ENCODE measurements at places on chromosomes 11 and 22.

DNA sequence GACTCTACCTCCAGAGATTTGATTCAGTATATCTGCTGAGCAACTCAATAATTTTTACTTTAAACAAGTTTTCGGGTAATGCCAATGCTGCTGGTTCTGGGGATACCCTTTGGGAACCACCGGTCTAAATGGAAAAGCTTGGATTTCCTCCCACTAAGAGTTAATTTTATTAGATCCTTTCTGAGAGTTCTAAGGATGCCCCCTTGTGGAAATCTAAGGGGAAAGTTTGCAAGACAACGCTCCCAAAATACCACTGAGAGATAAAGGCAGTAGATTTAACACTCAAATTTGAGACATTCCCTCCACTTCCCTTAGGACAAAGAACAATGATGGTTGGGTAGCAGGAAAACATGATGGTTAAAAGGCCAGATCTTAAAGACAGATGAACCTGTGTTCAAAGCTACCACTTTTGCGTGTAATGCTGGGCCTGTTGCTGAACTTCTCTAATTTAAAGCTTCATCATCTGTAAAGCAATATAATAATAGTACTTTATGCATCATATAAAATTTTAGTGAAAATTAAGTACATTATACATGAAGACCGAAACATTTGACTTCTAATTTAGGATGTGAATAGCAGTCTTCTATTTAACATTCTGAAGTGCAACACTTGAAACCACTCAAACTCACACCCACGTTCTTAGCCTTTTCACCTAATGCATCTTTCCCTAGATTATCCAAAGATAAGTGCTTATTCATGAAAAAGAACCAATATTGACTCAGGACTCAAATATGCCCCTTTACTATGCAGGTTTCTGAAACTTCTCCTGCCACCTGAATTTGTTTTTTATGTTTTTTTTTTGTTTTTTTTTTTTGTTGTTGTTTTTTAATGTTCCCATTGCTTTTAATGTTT lies 110.1 kb upstream of the LUZP2 start:
- peak; percentile 7 for DNase-seq

GRCh38 chr11:89184021-89184420 lies 6.3 kb downstream of the TYR start:
- DNase-seq = no peak

DNA sequence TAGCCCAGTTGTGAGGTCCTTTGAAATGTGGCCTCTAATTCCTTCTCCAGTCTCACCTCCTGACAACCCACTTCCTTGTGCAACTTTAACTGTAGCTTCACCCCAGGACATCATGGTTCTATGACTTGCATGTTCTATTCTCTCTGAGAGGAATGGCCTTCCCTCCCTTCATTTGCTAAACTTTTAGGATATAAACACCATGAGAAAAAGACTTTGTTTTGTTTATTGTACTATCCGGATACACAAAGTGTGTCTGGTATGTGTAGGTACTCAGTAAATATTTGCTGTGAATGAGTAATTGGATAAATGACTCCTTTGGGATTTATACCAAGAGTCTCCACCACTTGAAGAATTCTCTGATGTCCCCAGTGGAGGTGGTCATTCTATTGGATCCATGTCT lies 547.6 kb downstream of the INSC start:
- DNase-seq = no peak

DNA sequence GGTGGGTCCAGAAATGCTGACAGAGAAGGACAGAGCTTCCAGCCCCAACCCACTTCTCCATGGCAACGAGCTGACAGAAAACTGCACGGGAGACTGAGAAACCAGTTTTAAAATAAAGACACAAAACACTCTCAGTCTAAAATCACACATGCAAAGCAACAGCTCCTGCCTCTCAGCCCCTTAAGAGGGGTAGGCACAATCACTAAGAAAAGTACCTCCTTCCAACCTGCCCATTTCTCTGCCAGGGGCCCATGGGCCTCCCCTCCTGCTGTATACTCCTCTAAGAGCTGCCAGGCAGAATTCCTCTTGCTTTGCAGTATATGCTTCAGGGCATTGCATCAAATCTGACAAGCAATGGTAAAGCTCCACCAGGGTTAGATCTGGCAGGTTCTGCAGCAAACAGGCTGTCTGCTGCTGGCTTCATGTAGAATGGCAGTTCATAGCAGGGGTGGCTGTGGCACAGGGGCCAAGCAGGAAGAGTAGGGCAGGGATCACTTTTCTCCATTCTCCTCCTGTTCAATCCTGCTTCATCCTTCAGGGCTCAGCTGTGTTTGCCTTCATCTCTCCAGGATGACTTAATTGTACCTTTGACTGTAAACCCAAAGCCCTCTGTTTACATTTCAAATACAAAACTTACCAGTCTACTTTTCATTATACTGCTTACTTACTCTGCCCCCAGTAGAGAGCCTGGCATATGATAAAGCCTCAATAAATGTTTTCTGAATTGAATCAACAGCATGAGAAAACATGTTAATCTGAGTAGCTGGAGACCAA lies 77.7 kb downstream of the KCNC1 start:
- DNase-seq = no peak

- no peak for DNase-seq
Measured at GRCh38 chr22:46512039-46512370, 25.4 kb downstream of the CELSR1 start.

DNA sequence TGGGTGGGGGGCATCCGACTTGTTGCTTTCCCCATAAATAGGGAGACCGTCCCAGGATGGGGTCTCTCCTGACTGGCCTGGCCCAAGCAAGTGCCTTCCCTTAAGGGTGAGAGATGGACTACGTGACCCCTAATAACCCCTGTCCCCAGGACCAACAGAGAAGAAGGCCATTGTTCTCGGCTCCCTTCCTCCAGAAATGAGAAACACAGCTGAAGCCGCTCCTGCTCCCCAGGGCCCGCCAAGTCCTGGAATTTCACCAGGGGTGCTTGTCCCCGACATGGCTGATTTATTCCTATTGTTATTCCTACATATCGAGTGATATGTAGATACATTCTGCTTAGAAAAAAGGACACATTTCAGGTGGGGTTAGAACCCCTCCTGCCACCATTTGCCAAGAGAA lies 100.8 kb downstream of the TP53I11 start:
- DNase-seq = no peak

DNA sequence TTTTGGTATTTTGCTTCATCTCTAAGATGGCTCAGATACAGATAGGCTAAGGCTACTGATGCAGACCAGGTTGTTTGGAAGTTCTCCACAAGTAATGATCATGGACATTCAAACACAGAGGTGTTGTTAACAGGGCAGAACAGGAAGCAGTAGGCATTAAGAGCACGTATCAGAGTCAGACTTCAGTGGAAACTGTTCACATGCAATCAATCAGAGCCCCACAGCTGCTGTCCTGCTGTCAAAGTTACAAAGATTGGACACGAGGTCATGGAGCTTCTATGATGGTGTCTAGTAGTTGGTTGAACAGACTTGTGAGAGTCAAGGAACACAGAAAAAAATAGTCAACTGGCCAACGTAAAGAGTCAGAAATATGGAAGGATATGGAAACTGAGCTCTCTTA lies 19.8 kb downstream of the OR10D3 start:
- no peak for DNase-seq

GRCh38 chr22:22064580-22064979 lies 82.0 kb upstream of the TOP3B start:
- no peak for DNase-seq

- no peak for DNase-seq
Measured at GRCh38 chr11:101586965-101587364, 3.2 kb upstream of the TRPC6 start.

GRCh38 chr11:68043349-68044144 lies 4.7 kb downstream of the TCIRG1 start:
- DNase-seq = no peak

DNA sequence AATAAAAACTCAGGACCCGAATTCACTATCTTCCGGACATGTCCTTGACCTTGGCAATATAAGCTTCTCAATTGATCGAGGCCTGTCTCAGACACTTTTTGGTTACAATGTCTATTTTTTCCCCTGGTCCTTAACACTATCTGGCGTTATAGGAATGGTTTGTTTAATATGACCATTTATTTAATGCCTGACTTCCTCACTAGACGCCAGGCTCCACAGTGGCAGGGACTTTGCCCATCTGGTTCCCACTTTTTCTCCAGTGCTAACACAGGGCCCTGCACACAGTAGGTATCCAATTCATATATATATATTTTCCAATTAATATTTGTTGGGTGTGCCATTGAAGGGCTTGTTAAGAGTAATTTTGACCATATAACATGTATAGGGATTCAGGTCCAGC lies 7.9 kb upstream of the CBX6 start:
- no peak for DNase-seq

GRCh38 chr11:103281301-103281700 lies 172.1 kb downstream of the DYNC2H1 start:
- no peak for DNase-seq

DNA sequence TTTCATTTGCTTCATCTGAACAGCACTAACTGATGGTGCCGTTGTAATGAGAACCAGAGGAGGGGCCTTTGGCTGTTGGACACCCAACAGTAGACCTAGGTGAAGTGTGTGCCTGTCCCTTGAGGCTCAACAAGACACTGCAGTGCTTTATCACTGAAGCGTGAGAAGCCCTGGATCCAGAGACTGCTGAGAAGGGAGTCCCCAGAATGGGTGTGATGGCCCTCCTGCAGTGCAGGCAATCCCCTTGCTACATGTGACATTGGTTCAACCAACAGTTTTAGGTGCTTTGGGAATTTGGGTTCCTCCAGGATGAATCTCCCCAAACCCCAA lies 125.6 kb downstream of the BRD1 start:
- no peak for DNase-seq

- DNase-seq = no peak
Measured at GRCh38 chr11:128180441-128181087, 406.8 kb downstream of the ETS1 start.

DNA sequence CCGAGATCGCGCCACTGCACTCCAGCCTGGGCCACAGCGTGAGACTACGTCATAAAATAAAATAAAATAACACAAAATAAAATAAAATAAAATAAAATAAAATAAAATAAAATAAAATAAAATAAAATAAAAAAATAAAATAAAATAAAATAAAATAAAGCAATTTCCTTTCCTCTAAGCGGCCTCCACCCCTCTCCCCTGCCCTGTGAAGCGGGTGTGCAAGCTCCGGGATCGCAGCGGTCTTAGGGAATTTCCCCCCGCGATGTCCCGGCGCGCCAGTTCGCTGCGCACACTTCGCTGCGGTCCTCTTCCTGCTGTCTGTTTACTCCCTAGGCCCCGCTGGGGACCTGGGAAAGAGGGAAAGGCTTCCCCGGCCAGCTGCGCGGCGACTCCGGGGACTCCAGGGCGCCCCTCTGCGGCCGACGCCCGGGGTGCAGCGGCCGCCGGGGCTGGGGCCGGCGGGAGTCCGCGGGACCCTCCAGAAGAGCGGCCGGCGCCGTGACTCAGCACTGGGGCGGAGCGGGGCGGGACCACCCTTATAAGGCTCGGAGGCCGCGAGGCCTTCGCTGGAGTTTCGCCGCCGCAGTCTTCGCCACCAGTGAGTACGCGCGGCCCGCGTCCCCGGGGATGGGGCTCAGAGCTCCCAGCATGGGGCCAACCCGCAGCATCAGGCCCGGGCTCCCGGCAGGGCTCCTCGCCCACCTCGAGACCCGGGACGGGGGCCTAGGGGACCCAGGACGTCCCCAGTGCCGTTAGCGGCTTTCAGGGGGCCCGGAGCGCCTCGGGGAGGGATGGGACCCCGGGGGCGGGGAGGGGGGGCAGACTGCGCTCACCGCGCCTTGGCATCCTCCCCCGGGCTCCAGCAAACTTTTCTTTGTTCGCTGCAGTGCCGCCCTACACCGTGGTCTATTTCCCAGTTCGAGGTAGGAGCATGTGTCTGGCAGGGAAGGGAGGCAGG lies at the start of gene GSTP1:
GSTP1 (plus strand) TSS at position 566 of the 958 bp plus-strand sequence; CDS start at position 598, 32 bp downstream.
- DNase-seq = peak; percentile 92

DNA sequence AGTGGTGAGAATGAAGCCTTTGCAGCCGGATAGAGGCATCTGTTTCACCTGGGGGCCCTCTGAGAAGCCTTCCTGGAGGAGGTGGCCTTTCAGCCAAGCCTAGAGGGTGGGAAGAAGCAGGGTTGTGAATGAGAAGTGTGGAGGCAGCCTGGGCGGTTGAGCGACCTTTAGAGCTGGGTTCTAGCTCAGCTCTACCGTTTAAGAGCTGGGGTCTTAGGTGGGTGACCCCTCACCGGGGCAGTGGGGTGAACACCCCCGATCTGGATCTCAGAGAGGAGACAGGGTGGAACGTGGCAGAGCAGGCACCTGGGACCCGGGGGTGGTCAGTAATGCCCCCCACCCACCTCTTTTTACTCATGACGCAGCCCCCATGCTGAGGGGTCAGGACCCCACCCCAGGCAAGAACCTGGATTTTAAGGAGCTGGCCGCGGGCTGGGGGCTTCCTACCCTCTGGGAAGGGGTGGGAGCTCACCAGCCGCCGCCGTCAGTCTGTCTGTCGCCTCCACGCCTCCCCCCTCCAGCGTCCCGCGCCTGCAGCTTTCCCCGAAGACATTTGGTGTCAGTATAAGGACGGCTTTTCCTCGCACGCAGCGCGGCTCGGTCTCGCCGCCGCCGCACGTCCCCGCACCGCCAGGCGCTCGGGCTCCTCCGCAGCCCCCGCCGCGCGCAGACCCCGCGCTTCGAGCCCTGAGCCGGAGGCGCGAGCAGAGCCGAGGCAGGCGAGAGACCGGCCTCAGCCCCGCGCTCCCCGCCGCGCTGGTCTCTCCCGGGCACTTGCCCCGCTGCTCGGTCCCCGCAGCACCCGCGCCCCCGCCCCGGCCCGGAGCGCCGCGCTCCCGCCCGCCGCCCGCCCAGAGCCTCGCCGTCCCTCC lies 13.3 kb upstream of the CACNA1I start:
- peak; percentile 66 for DNase-seq

DNA sequence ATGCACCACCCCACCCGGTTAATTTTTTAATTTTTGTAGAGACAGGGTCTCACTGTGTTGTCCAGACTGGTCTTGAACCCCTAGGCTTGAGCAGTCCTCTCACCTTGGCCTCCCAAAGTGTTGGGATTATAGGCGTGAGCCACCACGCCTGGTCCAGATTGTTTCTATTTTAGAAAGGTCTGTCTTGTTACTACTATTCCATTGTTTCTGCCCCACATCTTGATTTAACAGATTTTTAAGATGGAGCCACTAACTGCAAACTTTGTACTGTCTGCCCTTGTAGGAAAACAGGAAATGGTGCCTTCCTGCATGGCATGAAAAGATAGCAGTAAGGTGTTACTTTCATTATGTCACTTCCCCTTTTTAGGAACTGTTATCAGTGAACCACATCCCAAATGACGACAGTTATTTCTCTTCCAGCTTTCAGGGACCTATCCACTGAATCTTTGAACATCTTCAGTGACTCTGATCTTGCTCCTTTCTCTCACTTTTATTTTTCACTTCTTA lies 23.2 kb downstream of the TAF1D start:
- DNase-seq = no peak

All from HEK293T (cell line).